ENCODE measurements at places on chromosomes 2 and 18.

DNA sequence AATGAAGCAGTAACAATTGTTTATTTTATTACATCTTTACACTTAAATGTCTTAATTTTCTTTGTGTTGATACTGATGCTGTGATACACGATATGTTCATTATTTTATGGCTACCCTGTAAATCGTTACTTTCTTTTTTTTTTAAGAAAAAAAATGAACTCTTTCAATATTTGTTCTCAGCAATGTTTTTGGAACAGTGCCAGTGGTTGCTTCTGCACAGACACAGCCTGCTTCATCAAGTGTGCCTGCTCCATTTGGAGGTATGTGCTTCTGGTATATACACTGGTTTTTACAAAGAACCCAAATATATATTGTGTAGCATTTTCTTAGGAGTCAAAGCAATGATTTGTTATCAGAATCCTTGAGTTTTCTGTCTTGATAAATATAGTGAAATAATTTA lies 62.2 kb upstream of the SCYGR2 start:
- DNase-seq: no peak

DNA sequence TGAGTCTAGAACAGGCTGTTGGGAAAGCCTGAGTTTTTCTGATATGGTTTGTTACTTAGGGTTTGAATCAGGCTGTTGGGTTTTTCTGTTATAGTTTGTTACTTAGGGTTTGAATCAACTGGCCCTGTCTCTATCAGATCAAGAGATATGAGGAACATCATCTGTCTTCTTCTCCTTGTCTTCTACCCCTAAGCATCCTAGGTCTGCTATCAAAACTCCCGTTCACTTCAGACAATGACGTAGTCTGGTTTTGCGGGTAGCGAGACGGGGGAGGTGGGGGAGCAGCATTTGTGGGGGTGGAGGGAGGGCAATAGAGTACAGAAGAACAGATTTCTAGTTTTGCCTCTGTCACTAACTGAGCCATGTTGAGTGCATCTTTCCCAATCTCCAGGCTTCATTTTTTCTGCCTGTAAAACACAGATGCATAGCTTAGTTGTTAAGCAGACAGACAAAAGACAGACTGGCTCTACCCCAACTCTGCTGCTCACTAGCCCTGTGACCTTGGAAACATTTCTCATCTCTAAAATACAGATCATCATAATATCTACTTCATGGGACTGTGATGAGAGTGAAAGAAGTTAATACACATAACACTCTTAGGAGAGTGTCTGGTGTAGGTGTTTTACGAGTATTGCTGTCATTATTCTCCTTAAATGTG lies 9.1 kb downstream of the TNP1 start:
- no peak for DNase-seq

DNA sequence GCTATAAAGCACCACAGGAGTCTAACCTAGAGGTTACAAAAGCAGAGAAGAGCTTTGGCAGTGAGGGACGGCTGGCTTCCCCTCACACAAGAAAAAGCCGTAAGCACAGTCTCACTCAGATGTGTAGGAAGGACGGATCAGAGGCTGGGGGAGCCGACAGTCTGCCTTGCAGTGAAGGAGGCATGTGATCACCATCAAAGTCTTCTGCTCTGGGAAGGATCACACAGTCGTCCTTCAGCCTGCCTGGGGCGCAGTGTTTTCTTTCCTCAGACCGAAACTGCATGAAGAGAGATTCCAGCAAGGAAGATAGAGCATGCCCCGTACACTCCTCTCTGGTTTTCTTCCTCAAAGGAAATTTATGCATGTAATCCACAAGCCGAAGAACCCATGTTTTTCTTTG lies 24.1 kb downstream of the GATA6 start:
- no peak for DNase-seq

DNA sequence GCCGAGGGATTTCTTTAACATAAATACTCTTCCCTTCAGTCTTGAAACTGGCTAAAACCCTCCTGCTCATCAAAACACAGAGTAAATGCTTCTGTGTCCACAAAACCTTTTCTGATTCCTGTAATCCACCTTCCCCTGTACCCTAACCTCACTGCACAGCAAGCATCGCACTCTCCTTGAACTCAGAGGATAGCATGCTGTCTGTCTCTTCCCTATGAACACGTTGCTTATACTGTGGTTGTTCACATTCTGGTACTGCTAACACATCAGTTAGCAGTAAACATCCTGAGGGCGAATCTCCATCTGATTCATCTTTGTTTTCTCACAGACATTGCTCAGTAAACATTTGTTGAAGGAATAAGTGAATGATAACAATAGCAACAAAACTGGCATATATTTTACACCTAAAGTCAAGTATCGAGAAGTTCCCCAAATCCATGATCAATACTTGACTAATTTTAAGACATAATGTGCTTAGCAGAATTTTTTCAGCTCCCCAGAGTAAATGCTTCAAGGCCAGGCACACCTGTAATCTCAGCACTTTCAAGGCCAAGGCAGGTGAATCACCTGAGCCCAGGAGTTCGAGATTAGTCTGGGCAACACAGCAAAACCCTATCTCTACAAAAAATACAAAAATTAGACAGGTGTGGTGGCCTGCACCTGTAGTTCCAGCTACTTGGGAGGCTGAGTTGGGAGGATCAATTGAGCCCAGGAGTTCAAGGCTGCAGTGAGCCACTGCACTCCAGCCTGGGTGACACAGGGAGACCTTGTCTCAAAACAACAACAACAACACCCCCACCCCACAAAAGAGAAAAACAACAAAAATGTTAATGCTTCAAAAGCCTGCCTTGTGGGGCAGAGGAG lies 45.6 kb upstream of the LPIN2 start:
- no peak for DNase-seq

DNA sequence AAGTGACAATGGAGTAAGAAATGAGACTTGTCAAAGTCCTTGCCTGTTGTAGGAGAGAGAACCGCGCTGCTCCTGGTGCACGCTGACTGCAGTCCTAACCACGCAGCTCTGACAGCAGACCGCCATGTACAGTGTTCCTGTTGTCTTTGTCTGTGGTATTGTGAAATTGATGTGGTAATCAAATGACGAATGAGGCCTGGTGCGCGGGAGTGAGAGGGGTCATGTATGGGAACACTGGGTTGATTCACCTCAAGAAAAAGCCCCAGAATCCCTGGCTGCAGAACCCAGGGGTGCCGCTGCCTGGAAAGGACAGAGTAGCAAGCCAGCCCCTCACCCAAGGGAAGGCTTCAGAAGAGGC lies 64.0 kb downstream of the INPP4A start:
- no peak for DNase-seq

- DNase-seq: no peak
Measured at GRCh38 chr2:214631406-214631805, 178.1 kb downstream of the BARD1 start.

- no peak for DNase-seq
Measured at GRCh38 chr2:102050854-102051391, 59.2 kb downstream of the IL1R2 start.

- no peak for DNase-seq
Measured at GRCh38 chr18:36692371-36692770, 136.4 kb downstream of the TPGS2 start.

DNA sequence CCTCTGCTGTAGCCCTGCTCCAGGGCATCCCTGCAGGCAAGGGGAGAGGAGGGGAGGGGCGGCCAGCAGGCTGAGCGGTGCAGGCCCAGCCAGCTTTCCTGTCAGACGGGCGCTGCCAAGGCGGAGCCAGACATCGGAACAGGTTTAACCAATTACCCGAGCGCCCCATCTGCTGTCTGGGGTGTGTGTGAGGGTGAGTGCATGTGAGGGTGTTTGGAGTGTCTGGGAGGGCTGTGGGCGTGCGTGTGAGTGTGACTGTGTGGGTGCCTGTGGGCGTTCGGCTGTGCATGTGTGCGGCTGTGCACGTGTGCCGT lies 20.0 kb downstream of the EMX1 start:
- no peak for DNase-seq

DNA sequence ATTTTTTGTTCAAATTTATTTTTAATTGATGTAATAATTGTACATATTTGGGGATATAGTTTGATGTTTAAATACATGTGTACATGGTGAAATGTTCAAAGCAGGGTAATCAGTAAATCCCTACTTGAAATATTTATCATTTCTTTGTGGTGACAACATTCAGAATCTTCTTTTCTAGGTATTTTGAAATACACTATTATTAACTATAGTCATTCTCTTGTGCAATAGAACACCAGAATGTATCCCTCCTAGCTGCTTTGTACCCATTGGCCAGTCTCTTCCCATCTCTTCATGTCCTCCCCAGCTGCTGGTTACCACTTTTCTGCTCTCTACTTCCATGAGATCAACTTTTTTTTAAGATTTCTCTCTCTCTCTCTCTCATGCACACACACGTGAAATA lies 126.5 kb downstream of the ZNF407 start:
- no peak for DNase-seq

GRCh38 chr2:25933622-25934021 lies 48.7 kb downstream of the KIF3C start:
- no peak for DNase-seq

DNA sequence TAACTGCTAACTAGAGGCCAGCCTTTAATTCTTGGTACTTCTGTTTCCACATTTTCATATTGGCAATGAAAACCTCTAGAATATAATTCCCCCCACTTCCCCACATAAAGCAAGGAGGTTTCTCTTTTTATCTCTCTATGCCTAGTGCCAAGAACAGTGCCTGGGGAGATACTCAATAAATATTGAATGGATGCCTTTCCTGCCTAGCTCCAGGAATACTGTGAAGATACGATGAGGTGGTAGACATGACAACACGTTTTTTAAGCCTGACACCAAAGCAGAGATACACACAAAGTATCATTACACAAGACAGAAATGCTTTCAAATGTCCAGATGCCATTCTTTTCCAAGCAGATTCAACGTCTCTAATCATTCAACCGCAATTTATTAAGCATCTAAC lies 535.5 kb downstream of the XIRP2 start:
- no peak for DNase-seq

- no peak for DNase-seq
Measured at GRCh38 chr2:232420463-232421188, 14.0 kb downstream of the ALPG start.

DNA sequence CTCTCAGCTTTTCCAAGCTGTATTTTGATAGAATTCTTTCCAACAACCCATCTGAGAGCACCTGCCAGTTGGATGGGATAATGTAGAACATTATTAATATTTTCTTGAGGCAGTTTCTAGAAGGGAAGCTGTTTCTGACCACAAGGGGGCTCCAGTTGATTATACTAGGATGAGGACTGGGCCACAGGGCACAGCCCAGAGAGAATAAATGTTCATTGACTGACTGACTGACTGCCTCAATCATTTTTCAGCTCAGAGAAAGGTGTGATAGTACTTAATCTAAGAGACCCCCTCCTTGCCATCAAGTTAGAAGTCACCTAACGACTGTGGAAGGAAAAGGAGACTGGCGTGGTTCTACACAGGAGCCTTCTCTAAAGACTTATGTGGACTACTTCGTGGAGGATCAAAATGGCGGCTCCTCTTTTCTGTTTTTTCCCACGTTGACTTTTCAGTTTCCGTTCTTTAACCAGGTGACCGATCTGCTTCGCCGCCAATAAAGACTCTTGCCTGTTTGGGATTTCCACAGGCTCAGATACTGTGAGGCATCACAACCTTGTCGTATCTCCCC lies 31.9 kb upstream of the CREG2 start:
- peak; percentile 7 for DNase-seq

GRCh38 chr18:1133541-1133940 lies 228.9 kb downstream of the ADCYAP1 start:
- no peak for DNase-seq

- no peak for DNase-seq
Measured at GRCh38 chr2:140457483-140457882, 1673.3 kb downstream of the LRP1B start.

DNA sequence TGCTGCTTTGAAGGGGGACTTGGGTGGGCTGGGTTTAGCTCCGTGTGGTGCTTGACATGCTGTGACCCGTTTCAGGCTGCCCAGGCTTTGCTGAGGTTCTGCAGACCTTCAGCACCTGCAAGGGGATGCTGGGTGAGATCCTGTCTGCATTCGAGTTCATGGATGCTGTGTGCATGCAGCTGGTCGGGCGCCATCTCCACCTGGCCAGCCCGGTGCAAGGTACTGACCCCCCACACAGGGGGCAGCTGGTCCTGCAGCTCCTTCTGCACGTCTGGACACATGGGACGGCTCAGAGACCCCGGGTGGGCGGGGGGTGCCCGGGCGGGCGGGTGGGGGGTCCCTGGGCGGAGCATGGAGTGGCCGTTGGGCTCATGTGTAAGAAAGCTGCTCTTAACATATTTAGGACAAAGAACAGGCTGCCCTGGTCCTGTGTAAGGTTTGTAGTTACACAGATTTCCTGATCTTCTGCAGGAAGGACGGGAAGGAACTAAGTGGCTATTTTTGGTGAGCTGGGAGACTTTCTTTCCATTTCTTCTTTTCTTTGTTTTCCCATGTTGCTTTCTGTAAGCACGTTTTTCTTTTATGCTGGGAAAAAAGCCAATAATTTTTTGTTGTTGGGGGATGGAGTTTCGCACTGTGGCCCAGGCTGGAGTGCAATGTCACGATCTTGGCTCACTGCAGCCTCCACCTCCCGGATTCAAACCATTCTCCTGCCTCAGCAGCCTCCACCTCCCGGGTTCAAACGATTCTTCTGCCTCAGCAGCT lies 15.8 kb downstream of the D2HGDH start:
- no peak for DNase-seq

GRCh38 chr18:58624011-58624410 lies 4.9 kb downstream of the ALPK2 start:
- DNase-seq: no peak

DNA sequence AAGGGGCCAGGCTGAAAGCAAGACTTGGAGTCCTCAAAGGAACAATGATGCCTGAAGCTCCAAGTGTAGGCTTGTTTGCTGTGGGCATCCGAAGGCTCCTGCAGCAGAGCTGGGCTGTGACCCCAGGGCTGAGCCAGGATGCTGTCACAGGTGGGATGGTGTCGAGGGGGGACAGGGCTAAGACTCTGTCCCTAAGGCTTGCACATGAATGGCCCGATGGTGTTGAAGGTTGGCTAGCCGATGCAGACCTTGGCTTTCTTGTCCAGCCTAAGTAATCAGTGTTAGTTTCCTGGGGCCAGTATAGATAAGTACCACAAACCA lies 251.0 kb downstream of the NDUFA10 start:
- no peak for DNase-seq

DNA sequence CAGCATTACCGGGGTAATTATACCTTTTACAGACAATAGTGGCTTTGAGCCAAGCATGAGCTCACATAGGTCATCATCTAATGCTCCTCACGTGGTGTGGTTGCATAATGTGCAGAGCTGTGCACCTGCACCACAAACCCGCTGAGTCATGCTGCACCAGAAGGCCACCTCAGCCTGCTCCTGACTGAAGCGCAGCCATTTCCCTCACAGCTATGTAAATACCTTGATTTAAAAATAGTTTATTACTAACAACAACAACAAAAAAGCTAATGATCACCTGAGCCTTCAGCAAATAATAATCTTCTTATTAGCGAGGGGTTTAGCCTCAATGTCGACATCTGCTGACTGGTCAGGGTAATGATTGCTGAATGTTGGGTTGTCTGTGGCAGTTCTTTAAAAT lies 238.8 kb downstream of the MBD5 start:
- DNase-seq: no peak

GRCh38 chr2:60979231-60979630 lies 38.3 kb upstream of the PEX13 start:
- DNase-seq: no peak

Data from activated T-helper 1 cell treated with Interleukin-2 at 50 U/mL for 16 hours (primary cell).